ENCODE measurements at places on chromosomes 16 and 17.

DNA sequence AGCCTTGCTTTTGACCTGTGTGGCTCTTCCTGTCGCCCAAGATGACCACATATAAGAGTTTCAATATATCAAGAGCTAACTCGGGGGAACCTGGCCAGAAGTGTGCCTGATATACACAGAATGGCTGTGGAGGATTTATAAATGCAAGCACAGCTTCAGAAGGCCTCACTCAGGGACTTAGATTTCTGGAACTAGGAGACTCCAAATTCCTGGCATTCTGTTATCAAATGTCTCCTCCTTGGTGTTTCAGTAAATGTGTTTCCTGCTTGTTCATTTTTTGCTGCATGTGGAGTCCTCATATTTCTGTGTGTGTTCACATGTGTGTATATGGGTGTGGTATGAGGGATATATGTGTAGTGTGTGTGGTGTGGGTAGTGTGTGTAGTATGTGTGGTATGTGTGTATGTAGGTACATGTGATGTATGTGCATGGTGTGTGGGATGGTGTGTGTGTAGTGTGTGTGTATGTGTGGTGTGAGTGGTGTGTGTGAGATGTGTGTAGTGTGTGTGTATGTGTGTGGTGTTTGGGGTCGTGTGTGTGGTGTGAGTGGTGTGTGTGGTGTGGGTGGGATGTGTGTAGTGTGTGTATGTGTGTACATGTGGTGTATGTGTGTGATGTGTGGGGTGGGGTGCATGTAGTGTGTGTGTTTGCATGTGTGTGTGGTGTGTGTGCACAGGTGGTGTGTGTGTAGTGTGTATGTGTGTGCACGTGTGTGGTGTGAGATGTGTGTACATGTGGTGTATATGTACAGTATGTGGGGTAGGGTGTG, 981 bp upstream of the CD300H start:
- no peak for DNase-seq

DNA sequence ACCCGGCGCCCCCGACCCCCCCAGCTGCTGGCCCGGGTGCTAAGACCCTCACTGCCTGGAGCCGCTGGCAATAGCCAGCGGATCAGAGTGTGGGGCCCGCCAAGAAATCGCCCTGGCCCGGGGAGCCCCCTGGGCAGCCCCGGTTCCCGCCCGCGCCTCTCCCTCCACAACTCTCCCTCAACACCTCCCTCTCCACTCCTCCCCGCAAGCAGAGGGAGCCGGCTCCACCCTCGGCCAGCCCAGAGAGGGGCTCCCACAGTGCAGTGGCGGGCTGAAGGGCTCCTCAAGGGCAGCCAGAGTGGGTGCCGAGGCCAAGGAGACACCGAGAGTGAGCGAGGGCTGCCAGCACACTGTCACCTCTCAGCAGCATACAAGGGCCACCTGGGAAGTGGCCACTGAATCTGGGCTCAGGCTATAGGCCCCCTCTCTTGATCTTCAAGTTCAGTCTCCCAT, 385.5 kb downstream of the SEC14L1 start:
- DNase-seq = no peak

DNA sequence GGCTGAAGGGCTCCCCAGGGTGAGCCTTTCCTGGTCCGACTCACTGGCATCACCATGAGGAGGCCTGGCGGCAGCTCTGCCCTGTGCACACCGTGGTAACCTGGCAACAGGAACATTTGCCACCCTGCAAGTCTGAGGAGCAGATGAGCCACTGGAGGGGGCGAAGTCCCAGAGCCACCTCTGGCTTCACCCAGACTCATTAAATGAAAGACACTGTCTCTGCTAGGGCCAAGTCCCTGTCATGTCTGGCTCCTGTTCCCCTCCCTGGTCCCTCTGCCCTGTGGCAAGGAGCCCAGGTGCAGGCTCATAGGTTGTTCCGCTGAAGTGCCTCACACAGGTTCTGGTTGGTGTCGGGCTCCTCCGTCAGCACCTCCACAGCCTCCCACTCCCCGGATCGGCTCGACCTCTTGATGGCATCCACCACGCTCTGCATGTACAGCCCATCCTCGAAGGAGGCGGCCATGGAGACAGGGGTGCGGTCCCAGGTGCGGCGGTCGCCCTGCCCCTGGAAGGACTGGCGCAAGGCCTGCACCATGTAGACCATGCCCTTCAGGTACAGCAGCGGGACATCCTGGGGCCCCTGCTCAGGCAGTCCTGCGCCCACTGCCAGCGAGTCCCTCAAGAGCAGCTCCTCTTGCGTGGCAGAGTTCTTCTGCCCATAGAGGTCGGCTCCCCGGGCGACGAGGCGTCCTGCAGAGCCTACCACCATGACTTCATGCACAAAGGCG, 8.4 kb downstream of the C16orf86 start:
- DNase-seq = no peak

DNA sequence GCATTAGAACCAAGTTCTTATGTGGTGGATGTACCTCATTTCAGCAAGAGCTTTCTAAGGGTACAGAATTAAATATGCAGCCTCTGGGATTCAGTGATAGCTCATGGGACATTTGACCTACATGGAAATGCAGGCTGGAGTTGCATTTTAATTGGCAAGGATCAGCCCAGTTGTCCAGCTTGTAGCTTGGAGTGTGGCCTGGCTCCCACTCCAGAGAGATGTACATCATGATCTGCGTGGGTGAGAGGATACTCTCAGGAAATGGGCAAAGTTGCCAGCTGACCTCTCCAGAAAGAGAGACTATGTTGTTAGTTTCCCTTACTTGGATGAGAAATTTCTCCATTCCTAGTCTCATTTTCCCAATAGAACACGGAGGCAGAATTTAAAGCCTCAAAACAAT, 555.3 kb downstream of the MAF start:
- DNase-seq = no peak

DNA sequence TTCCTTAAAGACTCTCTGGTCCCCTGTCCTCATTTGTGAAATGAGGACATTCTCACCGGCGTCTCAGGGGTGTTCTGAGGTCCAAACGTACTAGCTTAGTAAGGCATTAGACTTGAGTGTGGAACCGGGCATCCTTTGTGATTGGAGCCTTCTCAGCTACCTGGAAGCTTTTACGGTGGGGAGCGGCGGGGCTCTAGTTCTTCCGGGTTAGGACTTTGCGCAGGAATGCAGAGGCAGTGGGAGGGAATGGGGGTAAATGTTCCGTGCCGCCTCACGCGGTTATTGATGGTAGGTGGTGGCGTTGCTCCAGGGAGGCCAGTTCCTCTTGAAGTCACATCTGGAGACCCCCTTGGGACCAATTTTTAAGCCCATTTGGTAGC, 113.6 kb downstream of the SNX29 start:
- no peak for DNase-seq

DNA sequence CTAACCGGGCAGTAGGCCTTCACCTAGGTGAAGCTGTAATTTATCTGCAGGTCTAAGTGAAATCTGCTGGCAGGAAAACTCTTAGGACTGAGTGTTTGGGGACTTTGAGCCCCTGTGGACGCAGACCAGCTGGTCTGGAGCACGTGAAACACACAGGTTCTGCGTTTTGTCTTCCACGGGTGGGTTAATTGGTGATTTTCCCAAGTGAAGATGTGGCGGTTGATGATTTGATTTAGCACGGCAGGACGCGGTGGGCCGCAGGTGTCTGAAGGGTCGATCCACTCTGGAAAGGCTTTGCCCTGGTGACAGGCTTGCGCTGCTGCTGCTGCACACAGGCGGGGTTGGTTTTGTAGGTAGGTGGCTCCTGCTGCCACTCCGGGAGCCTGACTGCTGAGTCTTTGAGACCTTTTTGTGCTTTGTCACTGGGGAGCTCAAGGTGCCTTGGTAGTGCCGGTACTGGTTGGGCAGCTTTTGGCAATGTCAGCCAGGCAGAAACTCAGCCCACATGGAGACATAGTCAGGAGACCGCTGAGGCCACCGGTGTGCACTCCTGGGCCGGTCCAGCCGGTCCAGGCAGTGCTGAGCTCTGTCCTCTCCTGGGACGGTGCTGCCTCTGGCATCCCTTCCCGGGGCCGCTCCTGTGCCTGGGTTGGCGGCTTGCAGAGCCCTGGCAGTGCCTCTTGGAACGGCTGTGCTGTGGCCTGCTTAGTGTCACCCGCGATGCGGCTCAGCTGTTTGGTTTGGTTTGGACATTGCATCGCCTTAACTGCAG, 2.3 kb downstream of the BAIAP2 start:
- DNase-seq = no peak

- DNase-seq = no peak
Observed at GRCh38 chr16:85365120-85365519, 248.0 kb upstream of the GSE1 start.

GRCh38 chr17:45160447-45161287, 1.0 kb upstream of the HEXIM2 start:
- DNase-seq = peak; percentile 36

DNA sequence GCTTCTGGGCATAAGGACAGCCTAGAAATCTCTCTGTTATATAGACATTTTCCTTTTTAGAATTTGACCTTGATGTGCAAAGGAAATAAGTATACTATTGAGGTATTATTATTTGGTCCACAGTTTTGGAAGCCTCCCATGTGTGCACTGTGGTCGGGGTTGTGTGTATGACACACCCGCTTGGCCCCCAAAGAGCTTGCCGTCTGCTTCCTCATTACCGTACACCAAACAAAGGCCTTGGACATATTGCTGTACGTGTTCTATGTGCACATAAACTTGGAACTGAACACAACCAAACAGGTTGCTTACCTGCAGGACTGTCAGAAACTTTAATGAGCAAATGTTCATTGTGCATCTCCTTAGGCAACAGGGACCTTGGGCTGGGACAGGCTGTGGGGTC, 38.2 kb downstream of the METRNL start:
- DNase-seq = no peak

- DNase-seq = no peak
Observed at GRCh38 chr17:72456075-72456474, 335.3 kb downstream of the SOX9 start.

GRCh38 chr17:42521666-42522262, 14.3 kb upstream of the NAGLU start:
- DNase-seq = no peak

GRCh38 chr16:60123392-60124023, 1389.4 kb upstream of the GOT2 start:
- DNase-seq = no peak

- no peak for DNase-seq
Observed at GRCh38 chr17:16569358-16569712, 331 bp upstream of the ZNF287 start.

DNA sequence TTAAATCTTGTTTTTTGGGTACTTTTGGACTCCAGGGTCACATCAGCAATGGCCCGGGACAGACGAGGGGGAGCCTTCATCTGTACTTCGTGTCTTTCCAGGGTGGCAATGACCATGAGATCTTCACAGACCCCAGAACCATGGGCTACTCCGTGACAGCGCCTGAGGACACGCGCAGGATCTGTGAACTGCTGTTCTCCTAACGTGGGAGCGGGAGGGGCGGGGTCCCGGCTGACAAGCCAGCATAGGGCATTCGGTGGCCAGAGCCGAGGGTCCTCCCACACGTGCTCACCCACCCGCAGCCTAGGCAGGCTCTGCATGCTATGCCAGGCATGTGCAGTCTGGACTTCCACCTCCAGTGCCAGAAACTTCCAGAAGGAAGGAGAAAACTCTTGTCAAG, 21.2 kb downstream of the CARHSP1 start:
- DNase-seq = no peak

DNA sequence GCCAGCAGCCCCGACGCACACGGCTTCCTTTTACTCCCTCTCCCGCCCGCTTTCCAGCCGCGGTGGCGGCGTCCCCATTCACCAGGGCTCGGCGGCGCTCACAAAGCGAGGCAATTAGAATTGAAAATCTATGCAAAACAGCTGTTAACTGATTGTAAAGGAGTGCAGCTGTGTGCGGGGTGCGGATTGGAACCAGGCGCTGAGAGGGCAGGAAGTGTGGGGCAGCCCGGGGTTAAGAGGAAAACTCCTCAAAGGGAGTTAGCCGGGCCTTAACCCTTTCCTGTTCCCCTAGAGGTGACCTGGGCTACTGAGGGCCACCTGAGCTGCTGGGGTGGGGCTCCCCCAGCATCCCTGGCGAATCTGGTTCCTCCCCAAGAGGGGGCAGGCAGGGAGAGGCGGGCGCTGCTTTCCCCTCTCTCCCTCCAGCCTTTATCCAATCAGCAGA, 5.8 kb upstream of the GSE1 start:
- no peak for DNase-seq

- no peak for DNase-seq
Observed at GRCh38 chr17:27904534-27905446, 11.6 kb upstream of the LYRM9 start.

- DNase-seq = no peak
Observed at GRCh38 chr17:43782913-43783680, 2.9 kb downstream of the CFAP97D1 start.

GRCh38 chr16:88747588-88748301, 37.3 kb downstream of the PIEZO1 start:
- no peak for DNase-seq

- no peak for DNase-seq
Observed at GRCh38 chr16:63789603-63790002, 1332.3 kb downstream of the CDH11 start.

GRCh38 chr16:14490235-14490634, 139.8 kb downstream of the PARN start:
- DNase-seq = no peak

GRCh38 chr17:38687286-38687685, 12.5 kb upstream of the EPOP start:
- no peak for DNase-seq

DNA sequence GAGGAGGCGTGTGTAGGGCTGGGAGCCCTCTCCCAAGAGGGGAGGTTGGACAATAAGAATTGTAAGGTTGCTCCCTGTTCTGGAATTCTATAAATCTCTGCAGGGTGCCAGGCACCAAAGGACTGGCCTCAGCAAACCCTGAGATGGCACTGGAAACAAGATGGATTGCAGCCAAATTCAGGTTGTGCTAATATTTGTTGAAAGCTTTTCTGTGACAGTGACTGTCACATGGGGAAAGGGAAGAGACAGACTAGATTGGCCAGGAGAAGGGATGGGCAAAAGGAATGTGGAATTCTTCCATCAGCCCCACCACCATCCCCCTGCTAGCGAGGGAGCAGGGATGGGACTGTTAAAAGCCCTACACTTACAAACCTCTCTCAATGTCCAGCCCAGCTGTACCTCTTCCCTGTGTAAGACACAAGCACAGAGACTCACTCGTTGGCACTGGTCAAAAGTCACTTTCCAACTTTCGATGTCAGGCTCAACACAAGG, 62.4 kb downstream of the SOX9 start:
- DNase-seq = no peak

DNA sequence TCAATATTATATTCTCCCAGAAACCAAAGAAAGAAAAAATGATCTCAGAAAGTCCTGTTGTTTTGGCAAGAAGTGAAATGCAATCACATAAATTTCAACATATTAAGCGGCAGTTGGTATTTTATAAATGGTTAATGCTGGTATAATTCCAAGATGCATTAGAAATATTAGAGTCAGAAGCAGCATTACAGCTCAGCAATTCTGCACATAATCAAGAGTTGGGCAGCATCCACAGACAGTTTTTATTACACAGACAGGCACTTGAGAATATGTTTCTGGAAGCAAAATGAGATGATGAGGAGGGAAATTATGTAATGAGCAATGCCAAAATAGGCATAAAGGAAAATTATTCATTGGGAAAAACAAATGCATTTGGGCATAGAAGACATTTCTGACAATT, 148.1 kb downstream of the KCNJ2 start:
- DNase-seq = no peak

GRCh38 chr16:57069053-57069452, 23.3 kb upstream of the CPNE2 start:
- no peak for DNase-seq
